ENCODE measurements at places on chromosomes 12 and 14. TPM values are rescaled to one million over a fixed set of nuclear protein-coding genes. Genes with fewer than 3 reads are reported as not detected.

DNA sequence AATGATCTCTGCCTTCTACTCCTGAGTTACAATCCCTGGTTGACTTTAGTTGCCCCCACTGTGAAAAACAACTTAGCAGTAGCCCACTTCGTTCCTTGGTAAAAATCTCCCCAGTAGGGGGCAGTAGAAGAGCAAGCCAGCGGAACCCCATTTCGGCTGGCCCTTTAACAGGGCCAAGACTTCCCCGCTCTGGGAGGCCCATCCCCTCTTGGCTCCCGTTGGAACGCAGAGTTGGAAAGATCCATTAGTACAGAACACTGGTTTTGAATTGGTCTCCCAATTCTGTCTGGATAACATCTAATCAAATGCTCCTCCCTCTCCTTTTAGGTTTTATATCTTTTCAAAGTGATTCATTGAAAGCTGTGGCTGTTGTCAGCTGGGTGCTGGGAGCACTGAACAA is 1133.3 kb downstream of the BCL11B start:
- peak; percentile 1 for DNase-seq

GRCh38 chr12:54452628-54453027 is 20.8 kb downstream of the GTSF1 start:
- no peak for DNase-seq

Gene PLCZ1
- total RNA-seq: not detected

Gene RNASE1
- total RNA-seq: 3.3 TPM

GRCh38 chr14:101601606-101602465 is 40.5 kb downstream of the DIO3 start:
- DNase-seq: no peak

- no peak for DNase-seq
These were observed 309.1 kb upstream of the NAV3 start for GRCh38 chr12:77521508-77522115.

Gene RNU4-1
- total RNA-seq: 2,323 TPM

- DNase-seq: peak; percentile 34
These were observed 662 bp downstream of the EPS8 start for GRCh38 chr12:15788233-15789219.

DNA sequence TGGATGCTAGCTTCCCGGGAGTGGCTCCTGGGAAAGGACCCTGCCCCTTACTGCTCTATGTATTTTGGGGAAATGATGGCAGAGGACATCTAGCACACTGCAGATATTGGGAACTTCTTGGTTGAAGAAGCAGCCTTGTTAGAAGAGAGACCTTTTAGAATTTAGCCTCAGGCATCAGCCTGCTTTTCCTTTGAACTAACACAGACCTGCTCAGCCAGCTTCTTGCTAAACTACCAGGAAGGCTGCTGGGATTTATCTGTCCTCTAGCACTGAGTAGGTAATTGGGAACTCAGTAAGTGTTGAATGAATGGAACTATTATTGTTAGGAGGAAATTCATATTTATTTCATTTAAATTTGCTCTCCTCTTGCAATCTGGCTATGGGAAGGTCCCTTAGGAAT is 77.3 kb downstream of the DRAM1 start:
- DNase-seq: no peak

GRCh38 chr12:54054742-54055194 is 1.1 kb downstream of the HOXC4 start:
- no peak for DNase-seq

DNA sequence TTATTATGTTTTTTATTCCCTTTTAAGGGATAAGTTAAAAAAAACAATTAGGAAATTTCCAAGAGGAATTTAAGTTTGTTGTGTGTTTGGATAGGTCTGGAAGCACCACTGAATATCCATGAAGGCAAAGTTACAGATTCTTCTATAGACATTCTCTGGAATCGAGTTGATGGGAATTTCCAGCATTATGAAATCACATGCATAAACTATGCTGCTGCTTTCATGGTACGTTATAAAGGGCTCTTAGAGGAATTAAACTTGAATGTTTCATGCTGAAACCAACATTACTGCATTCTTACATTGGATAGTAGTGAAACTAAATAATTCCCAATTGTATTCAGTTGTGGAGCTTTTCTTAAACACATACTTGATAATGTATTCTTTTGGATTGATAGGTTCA is 21.5 kb upstream of the PTPRQ start:
- no peak for DNase-seq

DNA sequence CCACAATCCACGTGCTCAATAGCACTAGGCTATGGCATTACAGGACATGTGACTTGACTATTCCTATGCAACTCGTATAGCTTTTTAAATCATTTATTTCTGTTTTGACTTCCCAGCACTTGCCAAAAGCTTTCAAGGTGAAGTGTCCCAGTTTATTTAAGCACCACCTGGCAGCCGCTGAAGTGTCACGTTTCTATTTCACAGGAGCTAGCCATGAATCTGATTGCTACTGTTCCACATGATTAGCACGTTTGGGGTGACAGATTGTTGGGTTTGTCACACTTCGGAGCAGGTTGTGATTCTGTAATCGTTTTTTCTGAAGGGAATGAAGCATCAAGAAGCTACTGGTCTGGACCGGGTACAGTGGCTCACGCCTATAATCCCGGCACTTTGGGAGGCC is 39.9 kb upstream of the BICDL1 start:
- DNase-seq: no peak

Gene P2RX7
- total RNA-seq: 1.5 TPM

DNA sequence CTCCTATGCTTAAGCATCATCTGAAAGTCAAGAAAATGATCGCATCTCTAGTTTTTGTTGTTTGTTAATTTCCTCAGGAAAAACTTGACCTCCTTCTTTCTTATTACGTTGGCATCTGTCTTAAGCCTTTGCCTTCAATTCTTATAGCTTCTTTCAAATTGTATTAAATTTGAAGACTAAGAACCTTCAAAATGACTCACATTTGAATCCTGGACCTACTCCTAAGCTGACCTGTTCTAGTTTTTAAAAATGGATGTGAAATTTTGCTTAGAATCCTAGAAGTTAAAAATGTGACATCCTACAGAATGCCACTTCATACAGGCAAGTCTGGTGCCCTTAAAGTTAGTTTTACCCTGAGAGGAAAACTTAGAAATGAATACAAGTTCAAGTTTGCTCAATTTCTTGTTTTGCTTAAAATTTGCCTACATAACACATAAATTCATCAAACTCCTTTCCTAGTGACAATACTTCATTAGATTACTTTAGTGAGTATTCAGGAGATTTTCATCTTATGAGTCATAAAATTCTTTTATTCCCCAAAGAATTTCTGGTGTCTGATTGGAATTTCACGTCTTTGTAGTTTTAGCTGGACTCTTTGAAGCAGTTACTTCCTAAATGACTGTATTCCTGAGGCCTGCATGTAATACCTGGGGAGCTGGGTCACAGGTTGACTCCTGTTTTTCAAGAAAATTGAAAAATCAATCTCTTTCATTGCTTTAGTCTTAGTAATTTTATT is 152.3 kb downstream of the MSRB3 start:
- DNase-seq: peak; percentile 88

GRCh38 chr12:53208877-53209463 is 1.9 kb upstream of the ITGB7 start:
- DNase-seq: no peak

DNA sequence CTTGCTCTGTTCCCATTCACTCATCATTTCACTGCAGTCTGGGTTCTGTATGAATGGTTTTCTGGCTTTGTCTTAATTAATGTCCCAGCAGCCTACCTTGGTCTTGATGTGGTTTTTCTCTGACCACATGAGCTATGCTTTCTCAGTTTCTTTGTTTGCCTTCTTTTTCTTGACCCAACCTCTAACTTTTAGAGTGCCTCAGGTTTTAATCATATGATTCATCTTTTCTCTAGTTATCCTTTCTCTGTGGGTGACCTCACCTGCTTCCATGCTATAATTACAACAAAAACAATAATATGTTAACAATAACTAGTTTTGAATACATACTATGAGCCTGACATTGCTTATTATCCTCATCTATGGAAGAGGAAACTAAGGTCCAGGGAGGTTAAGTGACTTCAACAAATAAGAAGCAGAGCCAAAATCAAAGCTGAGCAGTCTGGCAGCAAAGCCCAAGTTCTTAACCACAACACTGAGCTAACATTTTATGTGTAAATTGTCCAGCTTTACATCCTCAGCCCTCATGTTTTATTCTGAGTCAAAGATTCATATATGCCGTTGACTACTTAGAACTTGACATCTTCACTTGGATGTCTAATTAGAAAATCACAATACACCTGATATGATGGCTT is 4.7 kb upstream of the EPYC start:
- DNase-seq: no peak

DNA sequence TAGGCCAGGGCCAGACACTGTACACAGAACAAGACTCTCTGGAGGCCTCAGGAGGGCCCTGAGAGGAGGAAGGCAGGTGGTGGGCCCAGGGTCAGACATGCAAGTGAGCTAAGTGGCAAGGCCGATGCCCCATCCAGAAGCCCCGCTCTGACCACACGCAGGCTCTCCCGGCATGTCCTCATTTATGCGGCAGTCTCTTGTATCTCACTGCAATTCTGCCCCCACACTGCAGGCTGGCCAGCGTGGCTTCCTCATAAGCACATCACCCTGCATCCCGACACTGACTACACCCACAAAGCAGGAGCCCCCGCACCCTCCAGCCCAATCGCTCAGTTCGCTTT is 17.5 kb downstream of the SSH1 start:
- DNase-seq: no peak

- DNase-seq: no peak
These were observed 51.3 kb upstream of the PLBD1 start for GRCh38 chr12:14618983-14619382.

Gene TAS2R42
- total RNA-seq: not detected

Gene PNP
- total RNA-seq: 63.0 TPM

Gene FOXA1
- total RNA-seq: 1.3 TPM

- DNase-seq: peak; percentile 94
These were observed 7.7 kb downstream of the UBC start for GRCh38 chr12:124906606-124907261.

DNA sequence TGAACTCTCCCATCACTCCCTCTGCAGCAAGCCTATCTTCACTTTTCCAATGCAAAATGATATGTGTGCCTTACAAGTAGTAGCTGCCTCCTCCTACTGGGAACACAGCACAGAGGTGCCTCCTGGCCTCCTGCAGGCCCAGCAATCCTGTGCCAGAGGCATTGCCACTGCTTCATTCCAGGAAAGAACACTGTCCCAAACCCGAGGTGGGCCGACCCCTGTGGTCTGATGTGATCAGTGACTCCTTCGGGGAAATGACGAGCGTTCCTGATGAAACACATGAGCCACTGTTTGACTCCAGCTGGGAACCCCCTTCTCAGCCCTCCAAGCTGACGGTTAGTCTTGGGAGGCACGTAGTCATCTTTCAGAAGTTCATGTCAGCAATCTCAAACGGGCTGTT is 19.5 kb downstream of the PSMC1 start:
- DNase-seq: no peak

GRCh38 chr14:56794557-56795283 is 15.6 kb downstream of the OTX2 start:
- DNase-seq: no peak

Data from HCT116 (cell line).